Right renal pelvis (tissue), 4 donors: ENCODE measurements at places on chromosomes 3 and 15.

- DNase-seq, result no peak
Measured at GRCh38 chr15:97146929-97147870, 813.3 kb upstream of the ARRDC4 start.

GRCh38 chr3:134897391-134898141, 102.5 kb downstream of the EPHB1 start:
- no peak for DNase-seq

DNA sequence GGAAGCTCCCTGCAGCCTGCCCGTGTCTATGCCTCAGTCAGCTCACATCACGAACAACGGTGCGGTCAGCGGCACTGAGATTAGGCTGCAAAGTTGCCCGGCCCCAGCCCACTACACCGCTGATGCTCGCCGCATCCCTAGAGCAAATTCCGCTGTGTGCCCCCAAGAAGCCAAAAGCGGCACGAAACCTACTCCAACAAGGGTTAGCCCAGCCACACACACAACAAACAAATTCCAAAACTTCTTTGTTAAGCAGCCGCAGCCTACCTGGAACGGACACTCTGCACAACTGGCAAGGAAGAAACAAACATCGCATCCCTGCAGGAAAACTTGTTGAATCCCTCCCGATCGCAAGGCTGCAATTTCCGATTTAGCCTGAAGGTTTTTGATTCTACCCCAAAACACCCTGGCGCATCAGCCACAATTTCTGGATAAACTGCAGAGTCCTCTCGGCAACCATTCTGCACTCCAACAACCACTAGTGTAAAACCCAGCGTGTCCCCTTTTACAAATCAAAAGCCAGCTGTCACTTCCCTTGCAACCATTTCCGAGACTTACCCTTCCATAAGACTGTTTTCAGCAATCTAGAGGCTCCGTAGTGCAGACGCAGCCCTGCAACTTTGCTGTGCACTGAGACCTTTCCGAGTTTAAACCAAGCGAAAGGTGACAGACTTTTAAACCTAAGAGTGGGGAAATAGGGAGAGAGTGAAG, 449 bp downstream of the ROBO1 start:
- DNase-seq, result no peak

- no peak for DNase-seq
Measured at GRCh38 chr15:66229790-66230465, 23.6 kb downstream of the MEGF11 start.

GRCh38 chr3:167318306-167318705, 61.8 kb downstream of the ZBBX start:
- DNase-seq, result no peak

DNA sequence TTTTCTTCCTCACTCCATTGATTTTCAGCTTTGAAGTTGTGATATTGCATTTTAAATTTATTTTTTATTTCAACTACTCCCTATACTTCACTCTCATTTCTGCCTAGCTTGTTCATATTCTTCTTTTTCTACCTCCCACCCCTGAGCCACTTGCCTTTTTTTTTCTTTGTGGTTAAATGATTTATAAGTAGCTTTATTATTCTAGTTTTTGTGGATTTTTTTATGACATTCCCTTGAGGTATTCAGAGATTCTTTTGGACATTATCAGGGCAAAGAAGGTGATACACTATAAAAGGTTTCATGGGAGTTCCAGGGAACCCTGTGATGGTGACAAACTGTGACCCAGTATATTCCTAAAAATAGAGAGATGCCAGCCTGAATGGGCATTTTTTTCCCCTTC, 3.3 kb downstream of the C15orf61 start:
- no peak for DNase-seq

- no peak for DNase-seq
Measured at GRCh38 chr3:172181932-172182586, 142.7 kb downstream of the FNDC3B start.

GRCh38 chr3:122353893-122354401, 28.9 kb downstream of the CSTA start:
- DNase-seq, result no peak

GRCh38 chr3:36895496-36896409, 49.1 kb downstream of the TRANK1 start:
- DNase-seq, result no peak

DNA sequence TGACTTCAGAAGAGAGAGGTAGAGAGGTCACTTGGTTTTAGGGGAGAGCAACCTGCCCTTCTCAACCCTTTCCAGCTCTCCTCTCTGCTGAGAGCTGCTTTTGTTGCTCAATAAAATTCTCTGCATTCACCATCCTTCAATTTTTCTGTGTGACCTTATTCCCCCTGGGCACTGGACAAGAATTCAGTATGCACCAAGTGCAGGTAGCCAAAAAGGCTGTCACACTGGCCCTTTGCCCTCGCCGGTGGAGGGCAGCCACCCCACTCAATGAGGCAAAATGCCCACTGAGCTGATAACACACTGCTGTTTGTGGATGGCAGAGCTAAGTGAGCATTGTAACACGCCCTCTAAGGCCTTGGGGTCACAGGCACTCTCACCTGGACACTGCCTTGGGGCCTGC, 12.9 kb downstream of the PGBD4 start:
- no peak for DNase-seq

GRCh38 chr3:137509354-137510045, 254.6 kb upstream of the SOX14 start:
- no peak for DNase-seq

DNA sequence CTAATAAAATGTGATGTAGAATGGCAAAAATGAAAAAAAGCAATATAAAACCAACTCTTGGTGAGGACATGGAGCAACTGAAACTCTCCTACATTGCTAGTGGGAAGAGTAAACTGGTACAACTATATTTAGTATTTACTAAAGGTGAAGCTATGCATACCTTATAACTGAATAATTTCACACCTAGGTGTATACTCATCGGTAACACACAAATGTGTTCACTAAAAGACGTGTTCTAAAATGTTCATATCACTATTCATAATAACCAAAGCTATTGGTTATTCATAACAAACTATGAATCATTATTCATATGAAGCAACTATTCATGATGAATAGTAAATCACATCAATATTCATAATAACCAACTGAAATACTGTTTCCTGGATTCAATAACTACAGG, 1030.3 kb downstream of the ROBO2 start:
- no peak for DNase-seq

GRCh38 chr3:5198986-5199731, 11.7 kb downstream of the EDEM1 start:
- DNase-seq, result no peak

- peak; percentile 35 for DNase-seq
Measured at GRCh38 chr3:115512565-115513415, 110.5 kb upstream of the GAP43 start.

DNA sequence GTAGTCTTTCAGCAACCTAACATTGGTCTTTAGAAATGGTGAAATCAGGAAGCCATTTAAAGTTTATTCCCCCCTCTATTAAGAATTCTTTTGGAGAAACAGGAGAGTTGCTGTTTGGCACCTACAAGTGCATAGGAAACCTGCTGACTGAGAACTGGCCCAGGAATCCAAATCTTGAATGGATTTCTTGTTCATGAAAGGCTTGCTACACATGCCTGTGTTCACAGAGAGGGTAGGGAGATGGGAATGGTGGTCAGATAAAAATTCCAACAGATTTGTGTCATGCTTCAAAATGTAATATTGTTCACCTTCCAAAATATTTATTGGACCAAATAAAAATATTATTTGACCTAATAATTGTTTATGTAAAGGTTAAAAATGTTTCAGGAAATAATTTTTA, 24.2 kb upstream of the ZPLD1 start:
- no peak for DNase-seq

DNA sequence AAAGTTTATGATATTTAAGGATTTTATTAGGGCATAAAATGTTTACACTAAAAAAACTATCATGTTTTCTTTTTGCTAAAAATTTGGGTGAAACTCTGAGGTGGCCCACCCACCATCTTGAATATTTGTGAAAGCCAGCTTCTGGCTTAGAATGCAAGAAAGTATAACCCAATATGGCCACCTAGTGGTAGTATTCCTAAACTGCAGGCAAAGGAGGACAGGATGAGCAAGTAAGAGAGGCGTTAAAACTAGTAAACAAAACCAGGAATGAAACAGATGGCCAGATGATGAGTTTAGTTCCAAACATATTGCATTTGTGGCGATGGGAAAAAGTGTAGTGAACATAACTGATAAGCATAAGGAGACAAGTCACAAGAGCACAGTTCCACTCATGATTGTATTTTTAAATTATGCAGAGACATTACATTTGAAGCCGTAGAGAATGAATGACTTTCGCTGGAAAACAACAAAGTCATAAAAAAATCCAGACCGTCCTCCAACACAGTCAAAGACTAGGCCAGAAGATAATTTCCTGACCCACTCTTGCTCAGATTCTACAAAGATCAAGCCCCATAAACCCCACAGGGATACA, 103.3 kb upstream of the PRTG start:
- peak; percentile 76 for DNase-seq

GRCh38 chr3:151275091-151275490, 3.3 kb downstream of the P2RY14 start:
- no peak for DNase-seq

DNA sequence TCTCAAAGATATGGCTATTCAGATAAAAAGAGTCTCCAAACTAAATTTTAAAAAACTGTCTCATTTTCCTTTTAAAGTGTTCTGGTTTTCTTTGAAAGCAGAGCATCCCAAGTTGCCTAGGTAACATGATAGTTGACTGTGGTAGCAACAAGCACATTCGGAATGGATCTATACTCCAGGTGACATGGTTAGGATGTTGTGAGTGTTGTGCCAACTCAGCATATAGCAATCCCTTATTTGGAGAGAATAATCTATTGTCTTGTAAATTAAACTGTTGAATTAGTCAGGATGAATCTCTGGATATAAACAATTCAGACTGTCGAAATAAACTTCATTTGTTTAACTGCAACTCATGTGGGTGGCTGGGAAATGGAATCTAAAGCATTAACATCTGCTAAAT, 418.6 kb downstream of the TUSC7 start:
- no peak for DNase-seq

- no peak for DNase-seq
Measured at GRCh38 chr15:69871511-69872134, 226.1 kb downstream of the TLE3 start.

- DNase-seq, result no peak
Measured at GRCh38 chr3:48107227-48107626, 81.0 kb downstream of the CDC25A start.

DNA sequence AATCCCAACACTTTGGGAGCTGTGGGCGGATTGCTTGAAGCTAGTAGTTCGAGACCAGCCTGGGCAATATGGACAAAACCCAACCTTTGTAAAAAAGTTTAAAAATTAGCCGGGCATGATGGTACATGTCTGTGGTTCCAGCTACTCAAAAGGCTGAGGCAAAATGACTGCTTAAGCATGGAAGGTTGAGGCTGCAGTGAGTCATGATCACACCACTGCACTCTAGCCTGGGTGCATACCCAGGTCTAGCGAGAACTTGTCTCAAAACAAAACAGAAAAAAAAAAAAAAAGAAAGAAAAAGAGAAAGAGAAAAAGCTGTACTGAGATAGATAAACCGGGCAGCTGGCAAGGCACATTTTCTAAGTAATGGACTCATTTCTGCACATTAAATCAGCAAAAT, 10.6 kb downstream of the ARPP19 start:
- no peak for DNase-seq

GRCh38 chr3:11774296-11774877, 72.3 kb downstream of the TAMM41 start:
- DNase-seq, result peak; percentile 36

DNA sequence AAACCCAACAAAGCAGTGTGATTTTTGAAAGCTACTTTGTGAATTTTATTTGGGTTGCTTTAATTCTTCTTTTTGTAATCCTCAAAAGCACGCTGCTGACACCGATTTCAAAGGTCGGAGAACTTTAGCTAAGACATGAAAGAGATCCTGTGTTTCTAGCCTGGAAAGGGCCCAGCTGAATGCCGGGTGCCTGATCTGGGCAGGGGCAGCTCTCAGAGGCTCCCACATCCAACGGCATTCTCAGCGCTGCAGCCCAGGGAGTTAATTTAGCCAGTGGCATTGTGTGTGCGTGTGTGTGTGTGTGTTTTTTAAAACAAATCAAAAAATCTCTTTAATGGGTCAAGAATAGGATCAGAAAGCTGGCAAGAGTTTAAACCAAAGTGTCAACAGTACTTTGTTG, 6.6 kb downstream of the RBP1 start:
- no peak for DNase-seq

DNA sequence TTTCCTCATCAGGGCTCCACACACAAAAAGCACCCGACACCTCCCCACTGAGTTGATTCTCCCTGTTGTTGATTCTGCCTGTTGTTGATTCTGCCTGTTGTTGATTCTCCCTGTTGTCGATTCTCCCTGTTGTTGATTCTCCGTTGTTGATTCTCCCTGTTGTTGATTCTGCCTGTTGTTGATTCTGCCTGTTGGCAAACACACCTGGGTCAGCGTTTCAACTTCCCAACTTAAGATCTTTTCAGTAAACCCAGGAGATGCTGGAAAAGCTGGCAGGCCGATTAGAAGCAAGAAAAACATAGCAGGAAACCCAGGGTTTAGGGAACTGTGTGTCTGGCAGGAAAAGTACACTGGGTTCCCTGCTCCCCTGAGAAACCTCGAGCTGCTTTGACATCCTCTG, 47.9 kb downstream of the TNK2 start:
- DNase-seq, result no peak

GRCh38 chr3:5140839-5141238, 18.7 kb downstream of the ARL8B start:
- DNase-seq, result no peak

DNA sequence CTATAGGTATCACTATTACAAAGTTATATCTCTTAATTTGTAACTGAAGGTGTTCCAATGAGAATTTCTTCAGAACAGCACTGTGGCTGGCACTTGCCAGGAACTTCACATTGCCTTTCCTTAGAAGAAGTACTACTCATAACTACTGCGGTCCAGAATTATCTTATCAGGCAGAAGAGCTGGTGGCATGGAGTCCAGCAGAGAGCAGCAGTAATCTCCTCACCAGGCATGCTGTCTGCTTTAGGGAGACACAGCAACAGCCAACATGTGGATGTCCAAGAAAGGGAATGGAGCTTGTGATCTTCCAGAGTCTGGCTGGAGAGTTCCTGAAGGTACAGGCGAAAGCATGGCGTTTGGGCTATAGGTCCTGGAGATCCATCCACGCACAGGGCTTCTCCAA, 919.7 kb upstream of the NR2F2 start:
- DNase-seq, result no peak

GRCh38 chr15:98853161-98853560, 154.4 kb downstream of the PGPEP1L start:
- peak; percentile 87 for DNase-seq

DNA sequence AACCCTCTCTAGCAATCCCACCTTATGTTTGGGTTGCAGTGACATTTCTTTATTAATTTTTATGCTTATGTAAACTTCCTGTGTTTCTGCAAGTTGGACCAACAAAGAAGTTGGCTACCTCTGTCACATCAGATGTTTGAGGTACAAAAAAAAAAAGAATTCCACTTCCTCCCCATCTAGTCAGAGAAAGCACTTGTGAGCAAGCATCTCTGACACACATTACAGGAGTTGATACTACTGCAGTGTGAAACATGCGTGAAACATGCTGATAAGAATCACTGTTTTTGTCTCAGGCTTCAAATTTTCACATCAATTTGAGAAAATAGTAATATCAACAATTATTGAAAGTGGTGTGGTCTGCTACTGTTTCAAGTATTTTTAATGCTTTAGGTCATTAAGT, 1.3 kb downstream of the SCAANT1 start:
- no peak for DNase-seq
